ENCODE measurements at places on chromosomes 2 and 18.
A peak's percentile ranks its signal among the peaks of the same experiment; 100 is the strongest.

- H3K36me3 ChIP-seq = peaks cover 85% of the 10 kb centered on the region
- no peaks in the 10 kb centered on the region for H3K27me3 ChIP-seq
- H3K4me3 ChIP-seq = no peak overlapping the region
- DNase-seq = no peak
- H3K27ac ChIP-seq = no peak overlapping the region
- no peaks in the 10 kb centered on the region for H3K4me1 ChIP-seq
Observed at GRCh38 chr2:106113361-106113966, 80.6 kb downstream of the UXS1 start.

DNA sequence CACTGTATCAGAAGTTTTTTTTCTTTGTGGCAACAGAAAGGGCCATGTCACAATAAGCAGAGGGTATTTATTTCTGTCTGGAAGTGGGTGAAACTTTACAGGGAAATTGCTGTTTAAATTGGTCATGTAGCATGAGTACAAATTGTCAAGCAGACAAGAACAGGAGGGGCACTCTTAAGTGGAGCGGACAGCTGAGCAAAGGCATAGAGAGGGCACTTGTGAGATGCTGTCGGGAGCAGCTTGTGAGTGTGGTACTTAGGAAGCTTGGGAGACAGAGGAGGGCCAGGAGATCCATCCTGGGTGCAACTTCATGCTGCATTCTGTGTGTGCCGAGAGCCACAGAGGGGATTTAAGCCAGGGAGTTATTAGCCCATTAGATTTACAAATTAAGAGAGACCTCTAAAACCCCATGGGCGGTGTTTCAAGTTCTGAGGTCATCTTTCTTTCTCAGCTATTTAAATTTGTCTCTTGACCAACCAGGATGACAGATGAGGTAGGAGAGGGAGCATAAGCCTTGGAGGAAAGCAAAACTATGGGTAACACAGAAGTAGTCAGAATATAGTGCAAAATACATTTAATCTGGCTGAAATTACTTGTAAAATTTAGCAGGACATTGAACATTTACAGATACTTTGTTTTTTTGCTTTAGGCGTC lies 30.4 kb downstream of the INPP4A start:
- peaks cover 84% of the 10 kb centered on the region for H3K4me1 ChIP-seq
- H3K27me3 ChIP-seq = no peaks in the 10 kb centered on the region
- no peak overlapping the region for H3K27ac ChIP-seq
- H3K4me3 ChIP-seq = no peak overlapping the region
- no peak for DNase-seq

DNA sequence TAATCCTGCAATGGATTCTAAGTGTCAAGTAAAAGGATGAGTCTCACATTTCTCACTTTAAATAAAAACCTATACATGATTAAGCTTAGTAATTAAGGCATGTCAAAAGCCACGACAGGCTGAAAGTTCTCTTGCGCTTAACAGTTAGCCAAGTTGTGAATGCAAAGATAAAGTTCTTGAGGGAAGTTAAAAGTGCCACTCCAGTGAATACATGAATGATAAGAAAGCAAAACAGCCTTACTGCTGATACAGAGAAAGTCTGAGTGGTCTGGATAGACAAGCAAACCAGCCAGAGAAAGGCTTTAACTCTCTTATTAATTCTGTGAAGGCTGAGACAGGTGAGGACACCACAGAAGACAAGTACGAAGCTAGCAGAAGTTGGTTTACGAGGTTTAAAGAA lies 12.7 kb downstream of the THOC1 start:
- no peaks in the 10 kb centered on the region for H3K36me3 ChIP-seq
- no peaks in the 10 kb centered on the region for H3K27me3 ChIP-seq
- no peak for DNase-seq
- H3K4me1 ChIP-seq = no peaks in the 10 kb centered on the region
- no peak overlapping the region for H3K27ac ChIP-seq
- no peak overlapping the region for H3K4me3 ChIP-seq

DNA sequence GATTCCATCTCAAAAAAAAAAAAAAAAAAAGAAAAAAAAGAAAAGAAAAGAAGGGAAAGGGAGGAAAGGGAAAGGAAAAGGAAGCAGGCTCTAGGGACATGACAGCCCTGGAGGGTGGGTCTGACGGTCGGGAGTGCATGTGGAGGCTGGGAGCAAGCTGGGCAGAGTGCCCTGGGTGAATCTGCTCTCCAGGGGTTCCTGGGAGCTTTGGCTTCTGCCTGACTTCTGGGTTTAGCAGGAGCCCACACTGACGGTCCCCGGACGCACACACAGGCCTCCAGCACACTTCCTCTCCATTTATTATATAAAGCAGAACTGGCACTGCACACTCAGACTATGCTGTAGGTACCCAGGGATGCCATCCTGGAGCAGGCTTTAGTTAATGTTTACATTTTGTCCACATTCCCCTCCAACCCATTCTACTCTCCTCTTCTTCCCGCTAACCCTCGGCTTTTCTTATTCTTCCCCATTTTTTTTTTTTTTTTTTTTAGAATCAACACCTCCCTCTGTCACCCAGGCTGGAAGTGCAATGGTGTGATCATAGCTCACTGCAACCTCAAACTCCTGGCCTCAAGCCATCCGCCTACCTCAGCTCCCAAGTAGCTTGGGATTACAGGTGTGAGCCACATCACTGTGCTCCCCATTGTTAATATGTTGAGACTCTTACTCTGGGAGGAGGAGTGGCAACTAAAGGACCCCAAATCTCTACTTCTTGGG lies 151.1 kb upstream of the SLC1A4 start:
- no peaks in the 10 kb centered on the region for H3K27me3 ChIP-seq
- peaks cover 4% of the 10 kb centered on the region for H3K4me1 ChIP-seq
- no peak overlapping the region for H3K4me3 ChIP-seq
- no peaks in the 10 kb centered on the region for H3K36me3 ChIP-seq
- no peak for DNase-seq

GRCh38 chr2:238433300-238433915 lies 6.7 kb downstream of the ASB1 start:
- H3K27ac ChIP-seq = no peak overlapping the region
- H3K4me3 ChIP-seq = no peak overlapping the region
- H3K4me1 ChIP-seq = peaks cover 8% of the 10 kb centered on the region
- no peaks in the 10 kb centered on the region for H3K27me3 ChIP-seq

GRCh38 chr2:227903381-227903780 lies 31.9 kb downstream of the DAW1 start:
- H3K27me3 ChIP-seq = no peaks in the 10 kb centered on the region
- no peak for DNase-seq
- no peak overlapping the region for H3K4me3 ChIP-seq
- no peaks in the 10 kb centered on the region for H3K4me1 ChIP-seq
- H3K36me3 ChIP-seq = no peaks in the 10 kb centered on the region
- no peak overlapping the region for H3K27ac ChIP-seq

GRCh38 chr2:201127570-201127969 lies 11.6 kb downstream of the CFLAR start:
- H3K27me3 ChIP-seq = no peaks in the 10 kb centered on the region
- no peak for DNase-seq
- H3K27ac ChIP-seq = peak overlapping the region; percentile 97
- H3K36me3 ChIP-seq = peaks cover 4% of the 10 kb centered on the region
- no peak overlapping the region for H3K4me3 ChIP-seq
- H3K4me1 ChIP-seq = peaks cover 91% of the 10 kb centered on the region

GRCh38 chr18:67232406-67232805 lies 284.1 kb downstream of the DSEL start:
- no peaks in the 10 kb centered on the region for H3K4me1 ChIP-seq
- DNase-seq = no peak
- no peaks in the 10 kb centered on the region for H3K27me3 ChIP-seq
- H3K4me3 ChIP-seq = no peak overlapping the region

DNA sequence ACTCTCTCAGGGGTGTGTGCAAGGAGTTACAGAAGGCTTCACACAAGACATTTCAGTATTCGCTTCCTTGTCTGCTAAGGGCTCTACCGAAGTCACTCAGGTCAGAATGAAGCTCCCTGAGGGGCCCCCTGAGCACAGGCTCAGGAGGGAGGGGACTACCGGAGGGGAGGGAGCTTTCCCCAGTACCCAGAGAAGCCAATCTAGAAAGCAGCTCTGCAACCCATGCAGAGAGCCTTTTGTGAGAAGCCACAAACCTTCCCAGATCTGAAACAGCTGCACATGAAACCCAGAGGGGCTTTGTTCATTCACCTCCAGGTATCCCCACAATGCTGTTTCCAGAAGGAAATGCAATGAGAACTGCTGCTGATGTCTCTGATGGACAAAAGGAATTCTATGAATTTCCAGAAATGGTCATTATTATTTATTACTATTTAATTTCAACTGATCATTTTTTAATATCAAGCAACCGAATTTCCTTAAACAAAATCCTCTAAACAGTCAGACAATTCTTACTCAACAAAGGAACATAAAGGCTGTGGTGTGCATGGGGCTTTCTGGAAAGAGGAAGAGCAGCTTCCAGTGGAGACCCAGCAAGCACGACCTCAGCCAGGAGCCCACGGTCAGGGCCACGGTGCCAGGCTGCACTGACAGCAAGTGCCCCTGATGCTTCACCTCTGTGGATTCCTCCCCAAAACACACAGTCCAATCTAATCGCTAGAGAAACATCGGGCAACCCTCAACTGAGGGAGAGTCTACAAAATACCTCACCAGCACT lies 42.0 kb downstream of the NDUFA10 start:
- H3K4me3 ChIP-seq = no peak overlapping the region
- no peaks in the 10 kb centered on the region for H3K27me3 ChIP-seq
- no peak for DNase-seq

DNA sequence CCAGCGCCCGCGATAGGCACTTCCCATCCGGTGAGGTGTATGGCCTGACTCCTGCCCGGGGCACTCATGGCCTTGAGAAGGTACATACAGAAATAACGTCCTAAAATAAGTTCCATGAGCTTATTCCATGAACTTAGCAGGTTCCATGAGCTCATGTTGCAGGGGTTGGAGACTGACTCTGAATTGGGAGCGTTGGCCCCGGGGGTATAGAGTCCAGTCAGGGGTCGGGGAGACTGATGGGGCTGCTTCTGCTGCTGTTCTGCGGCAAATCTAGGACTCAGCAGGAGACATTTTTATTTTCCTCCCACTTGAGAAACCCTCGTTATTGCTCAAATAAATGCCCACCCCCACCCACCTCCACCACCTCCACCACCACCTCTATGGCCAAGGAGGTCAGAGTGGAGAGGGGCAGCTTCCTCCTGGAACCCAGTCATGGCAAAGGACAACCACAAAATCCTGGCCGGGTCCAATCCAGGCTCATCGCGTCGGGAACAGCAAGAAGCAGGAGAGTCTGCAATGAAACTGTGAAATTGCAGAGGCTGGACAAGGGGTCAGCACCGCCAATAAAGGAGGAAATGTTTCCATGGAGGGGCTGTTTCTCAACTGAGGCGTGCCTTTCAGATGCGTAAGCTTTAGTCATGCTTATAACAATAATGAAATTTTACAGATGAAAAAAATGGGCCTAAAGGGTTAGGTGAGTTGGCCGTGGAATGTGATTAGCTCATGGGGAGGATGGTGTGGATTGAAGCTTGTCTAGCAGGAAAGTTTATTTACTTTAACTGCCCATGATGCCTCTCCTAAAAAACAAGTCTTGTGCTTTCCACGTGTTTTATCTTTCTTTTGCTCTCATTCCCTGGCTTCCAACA lies 136.6 kb upstream of the ALKAL2 start:
- no peak for DNase-seq
- H3K27ac ChIP-seq = no peak overlapping the region
- no peaks in the 10 kb centered on the region for H3K27me3 ChIP-seq

Measured in T-cell (primary cell).